Globus pallidus (tissue), 1 donor: ENCODE measurements at places on chromosomes 3 and 15.

- no peak for DNase-seq
These were observed 8.4 kb downstream of the SHF start for GRCh38 chr15:45179221-45179985.

DNA sequence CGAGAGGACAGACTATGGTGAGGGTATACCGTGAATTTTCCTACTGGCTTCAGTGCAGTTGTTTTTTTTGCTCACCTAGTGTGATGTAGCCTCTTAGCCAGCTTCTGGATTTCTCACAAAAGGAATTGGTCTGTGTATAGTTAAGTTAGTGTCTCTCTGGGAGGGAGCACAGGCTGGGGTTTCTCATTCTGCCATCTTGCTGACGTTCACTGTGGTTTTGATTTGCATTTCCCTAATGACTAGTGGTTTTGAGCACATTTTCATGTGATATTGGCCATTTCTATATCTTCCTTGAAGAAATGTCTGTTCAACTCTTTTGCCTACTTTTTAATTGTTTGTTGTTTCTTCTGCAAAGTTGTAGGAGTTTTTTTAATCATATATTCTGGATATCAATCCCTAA is 2.2 kb upstream of the CD86 start:
- no peak for DNase-seq

DNA sequence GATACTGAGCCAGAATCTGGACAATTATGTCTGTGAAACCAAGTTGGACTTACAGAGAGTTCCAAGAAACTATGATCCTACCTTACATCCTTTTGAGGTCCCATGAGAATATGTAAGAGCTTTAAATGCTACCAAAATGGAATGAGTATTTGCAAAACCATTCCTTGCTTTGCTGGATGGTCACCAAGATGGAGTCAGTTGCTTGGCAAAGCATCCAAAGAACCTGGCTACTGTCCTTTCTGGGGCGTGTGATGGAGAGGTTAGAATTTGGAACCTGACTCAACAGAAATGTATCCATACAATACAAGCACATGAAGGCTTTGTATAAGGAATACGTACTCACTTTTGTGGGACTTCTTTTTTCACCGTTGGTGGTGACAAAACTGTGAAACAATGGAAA is 36.2 kb downstream of the AP4E1 start:
- DNase-seq = no peak

- DNase-seq = no peak
These were observed 1.4 kb downstream of the LOXL1 start for GRCh38 chr15:73927476-73928240.

DNA sequence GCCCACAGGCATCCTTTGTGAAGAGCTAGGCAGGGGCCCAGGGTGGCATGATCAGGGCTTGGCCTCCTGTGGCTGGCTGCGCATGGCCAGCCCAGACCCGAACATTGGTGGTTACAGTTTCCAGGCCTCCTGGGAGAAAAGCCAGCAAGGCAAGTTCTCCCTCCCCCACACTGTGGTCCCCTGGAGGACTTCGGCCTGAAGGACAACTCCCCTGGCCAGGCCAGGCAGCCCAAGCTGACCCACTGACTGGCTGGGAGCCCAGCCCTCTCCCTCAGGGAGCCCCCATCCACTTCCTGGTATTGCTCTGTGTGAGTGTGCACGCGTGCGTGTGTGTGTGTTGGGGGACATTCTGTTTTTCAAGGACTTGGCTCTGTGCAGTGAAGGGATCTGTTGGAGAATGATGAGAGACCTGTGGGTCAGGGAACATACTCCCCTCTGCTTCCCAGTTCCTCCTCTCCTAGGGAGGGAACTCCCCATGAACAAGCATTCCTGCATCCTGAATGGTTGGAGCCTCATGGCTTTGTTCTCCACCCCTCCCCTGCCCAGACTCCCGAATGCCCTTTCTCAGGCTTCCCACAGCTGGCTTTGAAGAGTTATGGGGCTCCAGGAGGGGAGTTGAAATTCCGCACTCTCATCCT is 29.5 kb downstream of the CORO2B start:
- DNase-seq = peak; percentile 77

DNA sequence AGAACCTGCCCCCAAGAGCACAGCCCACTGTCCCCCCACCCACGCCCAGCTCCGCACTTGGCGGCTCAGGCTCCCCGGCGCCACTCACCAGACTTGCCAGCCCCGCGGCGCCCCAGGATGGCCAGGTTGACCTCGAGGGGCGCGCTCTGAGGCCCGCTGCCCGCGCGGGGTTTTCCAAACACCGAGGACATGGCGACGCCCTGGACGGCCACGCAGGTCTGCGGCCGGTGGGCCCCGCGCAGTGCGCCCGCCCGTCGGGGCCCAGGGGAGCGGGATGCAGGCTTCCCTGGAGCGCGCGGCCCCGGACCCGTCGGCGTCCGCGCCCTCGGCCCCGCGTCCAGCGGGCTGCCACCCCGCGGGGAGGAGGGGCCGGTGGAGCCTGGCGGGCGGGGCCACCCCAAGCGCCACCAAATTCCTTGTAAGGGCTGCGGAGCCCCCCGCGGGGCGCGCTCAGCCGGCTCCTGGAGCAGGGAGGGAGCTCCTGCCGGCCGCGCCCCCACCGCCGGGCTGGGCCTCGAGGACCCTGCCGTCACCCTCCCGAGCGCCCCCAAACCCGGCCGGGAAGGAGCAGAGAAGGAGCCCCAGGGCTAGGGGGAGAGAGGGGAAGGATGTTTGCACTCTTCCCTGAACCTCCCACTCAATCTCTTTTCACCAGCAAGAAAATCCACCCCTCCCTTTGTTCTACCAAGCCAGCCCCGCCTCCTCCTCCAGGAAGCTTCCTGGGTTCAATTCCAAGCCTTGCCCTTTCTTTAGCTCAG is at the start of gene RASL12:
TSS of gene RASL12 (minus strand) at position 347 of the 758 bp plus-strand sequence. CDS start at position 191, 156 bp downstream.
- DNase-seq = no peak

GRCh38 chr3:72244396-72244795 is 459.4 kb upstream of the PROK2 start:
- DNase-seq = no peak

DNA sequence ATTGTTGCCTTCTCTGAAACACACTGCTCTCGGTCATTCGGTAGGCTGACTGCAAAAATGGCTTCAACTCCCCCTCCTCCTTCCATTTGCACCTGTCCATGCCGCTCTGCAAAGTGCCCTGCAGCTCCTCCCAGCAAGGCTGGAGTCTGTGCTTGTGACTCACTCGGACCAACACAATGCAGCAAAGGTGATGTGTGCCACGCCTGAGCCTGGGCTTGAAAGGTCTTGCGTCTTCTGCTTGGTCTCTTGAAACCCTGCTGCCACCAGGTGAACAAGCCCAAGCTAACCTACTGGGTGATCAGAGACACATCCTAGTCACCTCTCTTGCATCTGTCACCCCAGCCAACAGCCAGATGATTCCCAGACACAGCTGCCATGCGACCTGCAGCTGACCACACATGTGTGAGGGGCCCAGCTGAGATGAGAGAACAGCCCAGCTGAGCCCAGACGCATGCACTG is 71.1 kb downstream of the MGLL start:
- no peak for DNase-seq

GRCh38 chr3:192833177-192833890 is 84.3 kb downstream of the MB21D2 start:
- no peak for DNase-seq

GRCh38 chr3:111072031-111072921 is 660 bp downstream of the NECTIN3 start:
- peak; percentile 38 for DNase-seq

- DNase-seq = peak; percentile 69
These were observed 76.4 kb upstream of the ETV5 start for GRCh38 chr3:186185194-186185787.

DNA sequence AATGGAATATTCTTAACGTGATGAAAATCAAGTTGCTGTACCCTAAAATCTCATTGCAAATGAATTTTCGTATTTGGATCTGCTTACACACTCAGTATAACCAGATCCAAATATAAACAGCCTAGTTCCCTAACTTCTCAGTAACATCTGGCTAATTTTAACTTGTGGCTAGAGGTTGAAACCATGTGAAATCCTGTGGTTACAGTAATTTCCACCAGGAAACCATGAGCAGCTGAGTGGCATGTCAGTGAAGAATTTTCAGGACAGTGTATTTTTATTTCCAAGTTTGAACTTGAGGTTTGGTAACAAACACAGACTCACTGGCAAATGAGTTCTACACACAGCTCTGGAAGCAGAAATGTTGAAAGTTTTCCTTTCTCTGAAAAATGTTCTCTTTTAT is 754.1 kb downstream of the NR2F2 start:
- no peak for DNase-seq
